Activated CD4-positive, CD25-positive, alpha-beta regulatory T cell treated with anti-CD3 and anti-CD28 coated beads, Interleukin-2, amount 50 U/mL, for 24 hours (primary cell): ENCODE measurements at places on chromosomes 7 and 10.
A peak's percentile ranks its signal among the peaks of the same experiment; 100 is the strongest.

- ATAC-seq = peak; percentile 78
These were observed 2.4 kb upstream of the INHBA start for GRCh38 chr7:41705109-41705901.

- ATAC-seq = no peak
These were observed 109.1 kb downstream of the LSM5 start for GRCh38 chr7:32381024-32381601.

- no peak for ATAC-seq
These were observed 82.7 kb downstream of the RAMP3 start for GRCh38 chr7:45240273-45240771.

GRCh38 chr7:80681272-80681885, 42.9 kb downstream of the CD36 start:
- ATAC-seq = no peak

DNA sequence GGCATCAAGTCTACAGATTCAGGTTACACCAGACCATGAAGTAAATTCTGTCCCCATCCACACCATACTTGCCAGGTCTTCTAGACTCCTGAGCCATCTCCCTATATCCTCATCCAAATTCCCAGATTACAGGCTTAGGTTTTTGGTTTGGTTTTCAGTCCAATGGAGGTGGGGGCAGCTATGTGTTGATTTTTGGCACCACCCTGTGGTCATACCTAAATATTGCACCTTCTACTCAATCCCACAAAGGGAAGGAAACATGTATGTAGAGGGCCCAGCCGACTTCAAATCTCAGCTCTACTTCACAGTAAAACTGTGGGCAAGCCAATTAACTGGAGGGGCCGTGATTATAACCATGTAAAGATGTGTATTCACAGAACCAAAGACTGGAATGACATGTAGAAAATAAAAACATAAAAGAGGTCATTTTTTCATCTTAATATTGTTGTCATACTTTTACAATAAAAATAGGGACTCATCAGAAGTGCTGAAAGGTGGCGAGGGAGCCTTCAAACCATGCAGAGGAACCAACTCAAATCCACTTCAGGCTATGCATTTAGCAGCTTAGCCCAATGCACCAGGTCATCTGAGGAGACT, 19.8 kb downstream of the ERCC6 start:
- no peak for ATAC-seq

- ATAC-seq = no peak
These were observed 261.0 kb upstream of the KLF6 start for GRCh38 chr10:4046030-4046429.

DNA sequence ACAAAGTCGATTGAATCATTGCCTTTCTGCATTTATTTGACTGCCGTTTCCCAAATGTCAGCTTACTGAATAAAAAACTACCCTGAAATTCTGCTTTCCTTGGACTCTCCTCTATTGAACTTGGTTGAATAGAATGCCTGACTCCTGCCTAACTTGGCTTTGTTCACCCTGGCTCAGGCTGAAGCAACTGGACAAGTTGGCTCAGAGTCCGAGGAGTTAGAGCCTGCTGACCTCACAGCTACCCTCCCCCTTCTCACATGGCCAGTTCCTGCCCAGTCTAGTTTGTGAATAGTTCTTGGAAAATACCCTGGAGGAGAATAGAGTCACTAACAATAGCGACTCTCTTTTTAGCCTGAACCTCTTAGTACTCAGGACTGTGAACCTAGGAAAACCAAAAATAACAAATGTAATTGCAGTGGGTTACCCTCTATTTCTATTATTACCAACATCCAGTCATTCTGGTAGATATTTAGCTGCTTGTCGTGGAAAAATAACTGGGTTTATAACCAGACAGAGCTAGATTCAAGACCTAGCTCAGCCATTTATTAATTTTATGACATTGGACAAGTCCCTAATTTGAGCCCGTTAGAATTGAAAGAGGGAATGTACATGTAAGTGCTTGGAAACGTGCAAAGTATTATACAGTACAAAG, 17.3 kb upstream of the NRBF2 start:
- ATAC-seq = no peak

DNA sequence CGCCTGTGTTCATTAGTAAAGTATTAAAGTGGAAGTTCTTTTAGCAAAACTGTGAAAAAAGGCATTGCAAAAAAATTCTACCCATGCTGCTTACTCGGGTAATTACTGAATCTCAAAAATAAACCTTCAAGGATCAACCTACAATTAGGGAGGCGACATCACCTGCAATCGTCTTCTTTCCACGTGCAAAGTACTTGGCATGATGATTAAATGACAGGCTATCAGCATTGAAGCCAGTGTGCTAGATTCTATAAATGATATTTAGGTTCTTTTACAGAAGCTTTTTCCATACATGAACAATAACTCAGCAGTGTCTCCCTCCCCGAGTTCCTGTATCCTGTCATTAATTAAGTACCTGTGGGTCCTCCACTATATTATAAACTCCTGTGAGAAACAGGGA, 105.8 kb downstream of the SFMBT2 start:
- no peak for ATAC-seq

DNA sequence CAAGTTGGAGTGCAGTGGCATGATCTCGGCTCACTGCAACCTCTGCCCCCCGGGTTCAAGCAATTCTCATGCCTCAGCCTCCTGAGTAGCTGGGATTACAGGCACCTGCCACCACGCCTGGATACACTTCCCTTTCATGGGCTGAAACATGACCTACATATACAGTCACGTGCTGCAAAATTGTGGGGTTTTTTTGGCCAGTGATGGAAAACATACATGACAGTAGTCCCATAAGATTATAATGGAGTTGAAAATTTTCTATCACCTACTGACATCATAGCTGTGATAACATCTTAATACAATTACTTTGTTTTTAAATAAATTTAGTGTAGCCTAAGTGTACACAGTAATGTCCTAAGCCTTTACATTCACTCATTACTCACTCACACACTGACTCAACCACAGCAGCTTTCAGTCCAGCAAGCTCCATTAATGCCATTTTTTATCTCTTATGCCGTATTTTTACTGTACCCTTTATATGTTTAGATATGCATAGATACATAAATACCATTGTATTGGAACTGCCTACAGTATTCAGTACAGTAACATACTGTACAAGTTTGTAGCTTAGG, 79.9 kb upstream of the TMEM196 start:
- ATAC-seq = no peak

- ATAC-seq = peak; percentile 10
These were observed 20.7 kb downstream of the MET start for GRCh38 chr7:116692401-116693308.

GRCh38 chr10:13483951-13484350, 44.9 kb downstream of the BEND7 start:
- no peak for ATAC-seq

GRCh38 chr7:106595922-106596321, 65.0 kb downstream of the CCDC71L start:
- ATAC-seq = no peak

GRCh38 chr10:45418417-45418848, 44.4 kb downstream of the ALOX5 start:
- no peak for ATAC-seq

DNA sequence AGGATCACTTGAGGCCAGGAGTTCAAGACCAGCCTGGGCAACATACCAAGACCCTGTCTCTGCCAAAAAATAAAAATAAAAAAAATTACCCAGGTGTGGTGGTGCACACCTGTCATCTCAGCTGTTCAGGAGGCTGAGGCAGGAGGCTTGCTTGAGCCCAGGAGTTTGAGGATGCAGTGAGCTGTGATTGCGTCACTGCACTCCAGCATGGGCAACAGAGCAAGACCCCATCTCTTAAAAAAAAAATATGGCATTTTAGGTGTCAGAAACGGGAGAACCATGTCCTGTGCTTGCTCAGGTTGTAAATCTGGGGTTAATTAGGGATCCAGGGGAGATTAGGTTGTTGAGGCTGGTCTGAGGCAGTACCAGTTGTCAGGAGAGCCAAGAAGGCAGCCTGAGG, 64.9 kb downstream of the GTF2IRD1 start:
- ATAC-seq = no peak

DNA sequence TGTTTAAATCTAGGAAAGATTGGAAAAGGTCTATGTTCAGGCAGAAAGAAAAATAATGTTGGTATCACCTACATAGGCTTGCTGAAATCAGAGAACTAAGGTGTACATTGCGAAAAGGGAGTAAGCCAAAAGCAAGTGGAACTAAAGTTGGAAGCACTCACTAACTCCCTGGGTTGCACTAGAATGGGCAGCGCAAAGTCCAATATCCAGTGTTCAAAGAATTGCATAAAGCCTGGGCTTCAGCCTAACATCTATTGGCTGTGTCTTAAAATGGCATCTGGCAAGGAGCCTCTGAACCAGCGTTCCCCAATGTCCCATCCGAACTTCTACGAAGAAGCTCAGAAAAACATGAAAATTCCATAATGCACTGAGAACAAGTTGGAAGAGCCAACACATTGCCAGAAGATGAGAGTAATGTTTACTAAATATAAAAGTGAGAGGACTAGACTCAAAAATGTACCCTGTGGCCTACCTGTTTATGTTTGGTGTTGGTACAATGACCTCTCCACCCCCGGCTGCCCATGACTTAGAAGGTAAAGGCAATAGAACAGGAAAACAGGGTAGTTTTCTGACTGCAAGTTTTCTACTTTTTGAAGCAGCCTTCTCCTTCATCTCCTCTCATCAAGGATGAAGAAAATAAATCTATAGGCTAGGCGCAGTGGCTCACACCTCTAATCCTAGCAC, 275.9 kb upstream of the GHITM start:
- ATAC-seq = no peak

DNA sequence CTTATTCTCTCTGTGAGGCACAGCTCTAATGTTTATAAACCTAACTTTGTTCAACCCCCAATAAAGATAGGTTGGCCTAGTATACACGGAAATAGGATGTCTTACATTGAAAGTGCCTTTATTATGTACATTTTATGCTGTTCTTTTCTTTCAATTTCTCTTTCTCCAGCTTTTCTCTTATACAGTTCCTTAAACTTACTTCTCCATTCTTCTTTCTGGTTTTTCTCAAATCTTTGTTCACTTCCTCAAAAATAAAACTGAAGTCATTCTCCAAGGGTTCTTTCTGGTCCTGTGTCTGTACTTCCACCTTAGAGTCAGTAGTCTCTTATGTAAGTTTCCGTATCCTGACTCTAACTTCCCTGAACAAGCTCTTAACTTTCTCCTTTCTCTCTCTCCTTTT, 29.2 kb upstream of the NAMPT start:
- ATAC-seq = no peak

DNA sequence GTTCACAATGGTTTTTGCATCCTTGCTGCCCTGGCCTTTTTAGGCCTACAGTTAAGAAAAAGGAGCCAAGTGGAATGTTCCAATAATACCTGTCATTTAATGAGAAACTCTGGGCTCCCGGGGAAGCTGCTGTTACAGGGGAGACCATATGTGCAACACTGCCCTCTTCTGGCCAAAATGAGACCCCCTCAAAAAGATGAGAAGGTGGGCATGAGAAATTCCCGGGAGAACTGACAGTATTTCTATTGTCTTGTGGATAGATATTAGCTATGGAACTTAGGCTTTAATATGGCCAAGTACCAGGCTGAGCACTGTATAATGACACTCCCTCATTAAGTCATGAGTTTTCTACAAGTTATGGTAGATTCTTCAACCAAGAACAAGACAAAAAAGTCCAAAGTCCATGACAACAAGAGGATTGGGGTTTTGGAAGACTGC, 99.4 kb downstream of the CCDC3 start:
- no peak for ATAC-seq

DNA sequence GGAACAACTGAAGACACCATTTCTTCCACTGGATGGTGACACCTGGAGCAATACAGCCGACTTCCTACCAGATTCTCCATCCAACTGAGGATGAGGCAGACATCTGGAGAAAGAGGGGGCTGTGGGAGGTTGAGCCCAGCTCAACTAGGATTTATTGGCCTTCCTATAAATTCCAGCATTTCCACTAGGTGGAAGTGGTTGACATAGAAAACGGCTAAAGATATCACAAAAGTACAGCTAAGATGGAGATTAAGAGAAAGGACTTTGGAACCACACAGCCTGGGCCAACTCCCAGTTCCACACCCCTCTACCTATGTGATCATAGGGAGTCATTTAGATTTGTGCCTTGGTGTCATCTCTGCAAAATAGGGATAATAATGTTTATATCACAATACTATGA, 61.3 kb upstream of the CAV2 start:
- no peak for ATAC-seq

- peak; percentile 86 for ATAC-seq
These were observed 60.8 kb upstream of the PPIF start for GRCh38 chr10:79286318-79286951.

DNA sequence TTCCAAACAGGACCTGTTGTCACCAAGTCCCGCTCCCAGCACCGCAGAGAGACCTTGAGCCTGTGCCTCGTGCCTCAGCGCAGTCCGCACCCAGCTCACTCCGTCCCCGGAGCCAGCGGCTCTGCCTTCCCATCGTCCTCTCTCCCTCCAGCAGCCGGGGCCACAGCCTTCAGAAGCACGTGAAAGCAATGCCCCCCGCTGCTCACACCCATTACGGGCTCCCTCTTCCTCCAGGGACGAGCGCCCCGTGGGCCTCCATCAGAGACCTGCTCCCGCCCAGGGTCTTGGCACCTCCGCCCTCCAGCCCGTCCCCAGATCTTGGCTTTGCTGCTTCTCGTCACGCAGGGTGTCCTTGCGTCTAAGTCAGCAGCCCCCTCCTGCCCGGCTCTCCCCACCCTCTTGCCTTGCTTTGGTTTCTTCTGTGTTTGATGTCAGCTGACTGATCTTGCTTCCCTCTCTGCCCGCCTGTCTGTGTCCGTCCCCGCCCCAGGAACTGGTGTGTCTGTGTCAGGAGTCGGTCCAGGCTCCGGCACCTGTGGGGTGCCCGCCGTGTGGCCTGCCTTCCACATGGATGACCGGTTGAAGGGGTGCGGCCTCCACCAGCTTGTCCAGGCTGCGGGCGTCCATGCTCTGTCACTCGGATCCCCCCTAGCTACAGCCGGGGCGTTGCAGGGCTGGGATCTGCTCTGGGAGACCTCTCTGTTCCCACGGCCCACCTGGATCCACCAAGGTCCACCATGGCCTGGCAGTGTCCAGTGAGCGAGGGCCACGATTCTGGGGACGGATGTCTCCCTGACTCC, 61.9 kb downstream of the FOXL3 start:
- ATAC-seq = peak; percentile 64

DNA sequence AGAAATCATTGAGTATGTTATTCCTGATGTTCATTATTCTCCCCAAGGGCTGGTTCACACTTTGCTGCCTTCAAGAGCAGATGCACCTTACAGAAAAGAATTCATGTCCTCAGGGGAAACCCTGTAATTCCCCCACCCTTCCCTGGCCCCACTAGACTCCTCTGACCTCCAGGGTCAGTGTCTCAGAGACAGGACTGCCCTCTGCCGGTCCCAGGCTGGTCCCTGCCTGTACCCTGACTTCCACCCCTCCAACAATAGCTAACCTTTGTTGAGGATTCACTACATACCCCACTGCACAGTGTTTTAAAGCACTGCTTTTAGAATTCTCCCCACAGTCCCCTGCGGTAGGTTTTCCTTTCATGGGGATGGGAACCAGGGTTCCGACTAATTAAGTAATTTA, 4.4 kb upstream of the SEPHS1 start:
- ATAC-seq = no peak

- ATAC-seq = no peak
These were observed 70.4 kb upstream of the HECTD2 start for GRCh38 chr10:91339729-91340128.
